A673 (cell line): ENCODE measurements at places on chromosomes 11 and 22. TPM values are rescaled to one million over a fixed set of nuclear protein-coding genes. Genes with fewer than 3 reads are reported as not detected.

Gene SYNGR1
- total RNA-seq = 31.7 and 36.7 TPM in 2 replicates

Gene OR4A16
- total RNA-seq = 1.7 and 3.0 TPM in 2 replicates

Gene B4GAT1
- 47.1 and 53.6 TPM in 2 replicates for total RNA-seq

- no peak for DNase-seq
Measured at GRCh38 chr22:38733724-38734381, 21.9 kb downstream of the SUN2 start.

DNA sequence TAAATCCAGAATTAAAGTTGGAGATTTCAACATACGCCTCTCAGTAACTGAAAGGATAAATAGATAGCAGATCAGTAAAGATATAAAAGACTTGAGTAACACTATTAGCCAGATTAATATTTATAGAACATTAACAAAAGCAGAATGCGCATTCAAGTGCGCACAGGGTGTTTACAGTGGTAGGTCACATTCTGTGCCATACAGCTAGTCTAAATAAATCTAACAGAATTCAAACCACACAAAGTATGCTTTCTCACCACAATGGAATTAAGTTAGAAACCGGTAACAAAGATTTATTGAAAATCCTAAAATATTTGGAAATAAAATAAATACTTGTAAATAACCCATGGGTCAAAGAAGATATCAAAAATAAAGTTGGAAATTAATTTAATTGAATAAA, 341.0 kb downstream of the DYNC2H1 start:
- DNase-seq = no peak

DNA sequence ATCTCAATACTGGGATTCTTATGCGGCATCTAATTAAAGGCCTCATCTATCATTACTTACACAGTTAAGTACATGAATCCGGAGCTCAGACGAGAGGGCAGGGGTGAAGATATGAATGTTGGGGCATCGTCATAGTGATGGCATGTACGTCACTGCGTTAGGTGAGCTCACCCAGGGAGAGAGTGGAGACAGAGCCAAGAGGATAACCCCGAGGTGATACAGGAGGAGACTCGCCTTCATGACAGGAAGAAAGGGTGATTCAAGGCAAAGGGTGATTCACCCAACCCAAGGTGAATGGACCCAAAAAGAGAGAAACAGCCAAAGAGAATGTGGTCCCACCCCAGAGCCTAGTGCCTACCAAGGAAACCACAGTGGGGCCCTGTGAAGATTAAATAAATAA, 132.9 kb upstream of the BLID start:
- no peak for DNase-seq

DNA sequence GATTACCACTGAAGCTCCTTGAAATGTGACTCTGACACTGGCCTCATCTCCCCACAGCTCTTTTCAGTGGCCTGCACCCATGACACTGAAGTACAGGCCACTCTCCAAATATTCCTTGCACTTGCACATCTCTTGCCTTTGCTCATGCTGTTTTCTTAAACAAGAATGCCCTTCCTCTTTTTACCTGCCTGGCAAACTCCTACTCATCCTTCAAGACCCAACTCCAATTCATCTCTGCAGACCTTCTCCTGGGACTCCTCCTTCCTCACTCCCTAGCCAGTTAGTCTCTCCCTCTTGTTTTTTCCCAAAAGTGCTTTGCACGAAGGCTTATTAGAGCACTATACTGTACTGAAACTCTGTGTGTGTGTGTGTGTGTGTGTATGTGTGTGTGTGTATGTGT, 2.6 kb downstream of the KCNE3 start:
- no peak for DNase-seq

DNA sequence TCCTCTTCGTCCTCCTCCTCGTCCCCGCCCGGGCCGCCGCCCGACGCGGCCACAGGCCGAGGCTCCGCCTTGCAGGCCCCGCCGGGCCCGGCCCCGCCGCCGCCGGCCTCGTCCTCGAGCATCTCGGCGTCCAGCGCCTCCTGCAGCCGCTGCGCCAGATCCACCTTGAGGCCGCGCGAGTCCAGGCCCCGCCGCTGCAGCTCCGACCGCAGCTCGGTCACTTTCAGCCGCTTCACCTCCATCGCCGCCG, 417 bp downstream of the HNRNPUL2 start:
- DNase-seq = no peak

DNA sequence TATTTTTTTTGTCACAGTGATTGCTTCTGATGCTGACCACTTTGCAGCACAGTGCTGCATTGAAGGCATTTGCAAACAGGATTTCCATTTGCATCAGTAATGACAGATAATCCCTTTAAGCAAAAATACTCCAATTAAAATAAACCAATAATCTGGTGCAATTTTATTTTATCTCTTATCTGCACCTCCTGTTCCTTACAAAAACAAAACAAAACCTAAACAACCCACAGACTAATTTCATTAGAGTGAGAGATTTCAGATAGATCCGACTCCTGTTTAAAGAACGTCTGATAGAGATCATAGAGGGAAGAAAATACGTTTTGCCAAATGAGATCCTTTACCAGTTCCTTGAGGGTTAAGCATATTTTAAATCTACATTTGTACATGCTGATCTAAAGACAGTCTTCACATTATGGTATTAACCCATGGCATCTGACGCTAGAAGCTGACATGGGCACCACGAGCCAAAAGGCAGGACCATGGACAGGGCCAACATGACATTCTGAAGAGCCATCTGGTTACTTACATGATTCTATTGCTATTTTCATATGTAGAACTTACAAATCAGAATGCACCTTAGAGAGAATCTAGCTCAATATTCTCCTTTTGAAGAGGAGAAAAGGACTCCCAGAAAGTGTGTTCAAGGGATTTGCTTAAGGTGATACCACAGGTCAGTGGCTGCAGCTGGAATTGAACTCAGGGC, 286.2 kb upstream of the NARS2 start:
- peak; percentile 41 for DNase-seq
